ENCODE measurements at places on chromosomes 2 and 18.

DNA sequence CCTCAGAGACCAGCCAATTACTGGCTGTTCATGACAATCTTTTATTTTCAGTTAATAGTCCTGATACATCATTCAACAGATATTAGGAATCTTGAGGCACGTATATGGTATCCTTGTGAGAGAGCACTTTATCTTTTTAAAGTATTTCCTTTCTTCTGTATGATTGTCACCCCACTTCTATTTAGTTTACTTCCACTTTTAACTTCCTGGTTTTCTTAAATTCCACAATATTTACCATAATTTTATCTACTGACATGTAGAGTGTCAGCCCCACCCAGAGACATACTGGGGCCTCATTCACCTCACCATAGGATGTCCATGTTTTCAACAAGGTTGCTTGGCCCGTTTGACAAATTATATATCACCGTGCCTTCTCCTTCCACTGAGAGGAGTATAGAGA lies 182.9 kb upstream of the ID2 start:
- DNase-seq: no peak

GRCh38 chr2:56191617-56192016 lies 7.8 kb downstream of the CCDC85A start:
- no peak for DNase-seq

GRCh38 chr2:126370201-126370600 lies 285.8 kb upstream of the GYPC start:
- no peak for DNase-seq

- no peak for DNase-seq
Observed at GRCh38 chr18:44592639-44593038, 88.0 kb upstream of the SETBP1 start.

GRCh38 chr2:237315170-237315828 lies 98.7 kb downstream of the COL6A3 start:
- DNase-seq: no peak

DNA sequence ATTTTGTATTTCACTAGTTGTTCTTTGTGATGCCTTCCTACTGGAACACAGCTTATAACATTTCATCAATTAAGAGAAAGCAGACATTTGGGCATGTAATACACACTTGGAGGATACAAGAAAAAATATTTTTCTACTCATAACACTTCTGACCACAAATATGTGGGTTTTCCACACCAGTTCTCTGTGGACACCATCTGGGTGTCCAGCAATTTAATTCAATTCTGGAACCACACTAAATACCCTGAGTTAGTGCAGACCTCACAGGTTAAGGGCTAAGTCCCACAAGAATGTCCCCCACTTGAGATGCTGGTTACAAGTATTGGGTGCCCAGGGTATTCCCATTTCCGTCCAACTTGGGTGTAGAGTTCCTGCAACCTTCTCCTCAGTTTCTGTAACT lies 91.1 kb upstream of the SKOR2 start:
- DNase-seq: no peak

- no peak for DNase-seq
Observed at GRCh38 chr18:524466-524865, 24.0 kb upstream of the COLEC12 start.

DNA sequence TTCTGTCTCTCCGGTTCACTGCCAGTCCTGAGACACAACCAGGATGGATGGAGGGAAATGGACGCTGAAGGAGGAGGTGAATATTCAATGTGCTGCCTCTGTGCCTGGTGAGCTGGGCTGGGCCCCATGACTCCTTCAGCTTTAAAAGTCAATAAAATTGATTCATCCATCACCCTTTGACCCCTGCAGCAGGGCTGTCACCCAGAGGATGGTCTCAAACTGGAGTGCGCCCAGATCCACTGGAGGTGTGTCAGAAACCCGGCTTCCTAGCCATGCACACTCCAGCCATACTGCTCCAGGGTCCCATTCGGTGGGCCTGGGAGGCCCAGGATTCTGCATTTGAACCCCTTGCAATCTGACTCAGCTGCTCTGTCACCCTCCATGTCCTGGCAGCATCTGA lies 94.1 kb upstream of the BOD1L2 start:
- no peak for DNase-seq

DNA sequence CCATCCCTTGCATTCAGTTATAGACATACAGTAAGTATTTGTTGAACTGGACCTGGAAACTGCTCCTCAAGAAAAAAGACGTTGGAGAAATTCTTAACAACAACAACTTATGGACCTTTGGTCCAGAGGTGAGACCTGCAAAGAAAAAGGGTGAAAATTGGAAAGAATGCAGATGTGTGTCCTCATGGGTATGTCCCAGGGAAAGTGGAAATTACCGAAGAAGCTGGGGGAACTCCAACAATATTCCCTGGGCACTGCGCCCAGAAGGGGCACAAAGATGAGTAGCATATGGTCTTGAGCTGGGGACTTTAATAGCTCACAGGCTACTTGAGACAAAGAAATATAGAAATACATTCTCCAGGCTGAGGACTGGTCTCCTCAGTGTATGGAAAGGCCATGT lies 35.5 kb upstream of the YWHAQ start:
- DNase-seq: no peak

GRCh38 chr2:60484133-60484645 lies 69.3 kb downstream of the BCL11A start:
- DNase-seq: no peak

- DNase-seq: no peak
Observed at GRCh38 chr2:10623776-10624175, 66.0 kb downstream of the NOL10 start.

DNA sequence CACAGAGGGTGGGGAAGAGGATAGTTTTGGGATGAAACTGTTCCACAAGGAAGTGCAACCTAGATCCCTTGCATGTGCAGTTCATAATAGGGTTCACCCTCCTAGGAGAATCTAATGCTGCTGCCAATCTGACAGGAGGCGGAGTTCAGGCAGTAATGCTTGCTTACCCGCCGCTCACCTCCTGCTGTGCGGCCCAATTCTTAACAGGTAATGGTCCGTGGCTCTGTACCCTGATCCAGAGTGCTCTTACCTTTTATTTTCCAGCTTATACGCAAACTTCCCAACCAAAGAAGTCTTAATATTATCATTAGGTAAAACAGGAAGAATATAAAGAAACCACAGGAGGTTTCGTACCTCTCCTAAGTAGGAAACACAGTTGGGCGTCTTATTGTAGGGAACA lies 82.7 kb upstream of the CD302 start:
- DNase-seq: no peak

- DNase-seq: no peak
Observed at GRCh38 chr2:39359453-39360038, 77.5 kb downstream of the MAP4K3 start.

DNA sequence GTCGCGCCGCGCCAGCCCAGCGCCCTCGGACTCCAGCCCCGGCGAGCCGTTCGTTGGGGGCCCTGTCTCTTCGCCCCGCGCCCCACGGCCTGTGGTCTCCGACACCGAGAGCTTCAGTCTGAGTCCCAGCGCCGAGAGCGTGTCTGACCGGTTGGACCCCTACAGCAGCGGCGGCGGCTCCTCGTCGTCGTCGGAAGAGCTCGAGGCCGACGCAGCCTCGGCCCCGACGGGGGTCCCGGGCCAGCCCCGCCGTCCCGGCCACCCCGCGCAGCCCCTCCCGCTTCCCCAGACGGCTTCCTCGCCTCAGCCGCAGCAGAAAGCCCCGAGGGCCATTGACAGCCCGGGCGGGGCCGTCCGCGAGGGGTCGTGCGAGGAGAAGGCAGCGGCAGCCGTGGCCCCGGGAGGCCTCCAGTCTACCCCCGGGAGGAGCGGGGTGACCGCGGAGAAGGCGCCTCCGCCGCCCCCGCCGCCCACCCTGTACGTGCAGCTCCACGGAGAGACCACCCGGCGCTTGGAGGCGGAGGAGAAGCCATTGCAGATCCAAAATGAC lies 1.4 kb downstream of the PHLPP1 start:
- DNase-seq: no peak

GRCh38 chr2:235599596-235600338 lies 105.9 kb downstream of the AGAP1 start:
- no peak for DNase-seq

GRCh38 chr2:85868822-85869221 lies 20.0 kb downstream of the ST3GAL5 start:
- DNase-seq: no peak

DNA sequence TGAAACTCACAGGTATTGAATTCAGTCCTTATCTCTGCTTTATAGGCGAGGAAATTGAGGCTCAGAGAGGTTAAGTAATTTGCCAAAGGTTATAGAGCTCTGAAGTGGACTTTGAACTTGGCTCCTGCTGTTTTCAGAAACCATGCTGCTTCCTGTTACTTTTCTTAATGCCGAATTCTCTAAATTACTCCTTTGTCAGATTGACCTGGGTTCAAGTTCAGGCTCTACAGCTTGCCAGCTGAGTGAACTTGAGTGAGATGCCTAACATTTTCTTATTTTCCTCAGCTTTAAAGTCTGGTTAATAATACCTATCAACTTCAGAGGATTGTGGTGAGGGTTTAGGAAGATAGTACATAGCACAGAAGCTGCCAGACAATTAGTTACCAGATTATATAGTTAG lies 3.4 kb downstream of the ASAP2 start:
- DNase-seq: no peak

DNA sequence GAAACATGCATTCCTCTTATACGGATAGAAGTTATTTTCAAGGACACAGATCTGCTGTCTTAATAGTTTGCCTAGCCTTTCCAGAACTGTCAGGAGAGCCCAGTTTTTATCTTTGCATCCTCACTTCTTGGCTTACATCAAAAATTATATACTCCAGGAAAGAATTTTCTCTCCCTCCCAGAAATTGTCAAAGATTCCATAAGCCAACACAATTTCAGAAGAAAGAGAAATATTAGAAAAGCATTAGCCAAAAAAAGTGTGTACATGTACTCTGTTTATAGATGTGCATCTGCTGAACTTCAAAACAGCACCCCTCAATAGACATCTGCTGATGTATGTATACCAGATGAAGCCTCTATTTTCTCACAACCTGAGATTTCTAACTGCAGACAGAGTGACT lies 210.4 kb downstream of the METTL4 start:
- no peak for DNase-seq

DNA sequence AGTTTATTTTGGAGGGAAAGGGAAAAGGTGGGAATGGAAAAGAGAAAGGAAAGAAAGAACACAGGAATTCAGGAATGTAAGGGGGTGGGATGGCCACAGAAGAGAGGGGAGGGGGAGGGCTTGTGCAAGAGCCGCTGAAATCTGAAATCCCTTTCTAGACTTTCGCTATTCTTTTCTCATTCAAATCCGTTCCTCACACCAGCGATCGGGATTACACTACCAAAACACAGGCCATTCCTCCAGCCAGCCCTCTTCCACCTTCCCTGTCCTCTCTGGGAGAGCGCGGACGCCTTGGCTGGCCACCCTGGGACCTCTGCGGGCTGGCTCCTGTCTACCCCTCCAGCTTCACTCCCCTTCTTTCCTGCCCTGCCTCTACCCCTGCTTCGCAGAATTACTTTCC lies 102.3 kb downstream of the CDCA7 start:
- DNase-seq: no peak

GRCh38 chr2:227153758-227154486 lies 10.1 kb downstream of the COL4A4 start:
- no peak for DNase-seq

GRCh38 chr2:198499539-198499938 lies 695.1 kb downstream of the PLCL1 start:
- DNase-seq: no peak

DNA sequence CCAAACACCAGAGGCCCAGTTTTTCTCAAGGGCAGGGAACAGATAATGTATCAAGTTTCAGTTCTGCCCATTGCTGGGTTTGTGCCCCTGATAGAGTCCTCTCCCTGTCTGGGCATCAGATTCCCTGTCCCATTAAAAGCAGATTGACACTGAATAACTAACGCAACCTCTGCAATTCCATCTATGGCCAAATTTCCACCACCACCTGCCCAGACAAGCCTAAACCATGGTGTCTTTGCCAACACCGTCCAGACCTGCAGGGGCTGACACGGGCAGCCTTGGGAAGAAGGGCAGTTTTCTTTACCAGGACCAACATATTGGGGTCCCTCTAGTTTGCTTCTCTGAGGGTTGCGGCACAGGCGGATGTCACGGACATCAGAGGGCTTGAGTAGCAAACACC lies 26.4 kb upstream of the PAX8 start:
- no peak for DNase-seq

DNA sequence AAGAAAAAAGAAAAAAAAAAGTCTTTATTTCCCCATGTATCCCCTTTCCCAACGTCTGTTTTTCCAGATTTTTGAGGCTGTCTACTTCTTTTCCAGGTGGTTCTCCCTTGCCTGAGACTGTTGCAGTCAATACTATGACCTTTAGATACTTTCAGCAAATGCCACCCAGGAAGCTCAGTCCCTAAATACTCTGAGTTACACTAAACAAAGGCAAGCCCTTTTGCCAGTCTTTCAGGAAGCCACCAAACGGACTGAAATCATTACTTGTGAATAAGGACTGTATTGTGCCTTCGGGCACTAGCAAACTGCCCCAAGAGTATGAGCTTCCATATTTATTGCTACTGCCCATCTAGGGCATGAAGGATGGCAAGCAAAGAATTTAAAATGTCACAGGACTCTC lies 621.3 kb downstream of the SUCLG1 start:
- no peak for DNase-seq

GRCh38 chr2:239676716-239677452 lies 276.1 kb upstream of the HDAC4 start:
- no peak for DNase-seq

DNA sequence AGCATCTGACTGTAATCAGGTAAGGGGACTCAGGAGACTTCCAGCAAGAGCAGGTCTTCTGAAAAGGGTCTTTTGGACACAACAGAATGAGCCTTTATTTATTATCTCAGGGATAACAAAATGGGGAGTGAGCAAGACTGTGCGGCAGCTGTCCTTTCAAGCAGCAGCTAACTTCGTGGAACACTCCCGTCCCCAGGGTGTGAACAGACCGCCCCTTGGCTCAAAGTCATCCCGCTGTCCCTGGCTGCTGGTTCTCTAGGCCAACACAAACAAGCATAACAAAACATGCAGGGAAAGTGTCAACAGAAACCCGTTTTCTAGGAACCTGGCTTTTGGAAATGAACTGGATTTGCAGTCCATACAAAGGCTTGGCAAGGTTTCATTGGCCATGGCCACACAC lies 787.9 kb upstream of the FANCL start:
- no peak for DNase-seq

DNA sequence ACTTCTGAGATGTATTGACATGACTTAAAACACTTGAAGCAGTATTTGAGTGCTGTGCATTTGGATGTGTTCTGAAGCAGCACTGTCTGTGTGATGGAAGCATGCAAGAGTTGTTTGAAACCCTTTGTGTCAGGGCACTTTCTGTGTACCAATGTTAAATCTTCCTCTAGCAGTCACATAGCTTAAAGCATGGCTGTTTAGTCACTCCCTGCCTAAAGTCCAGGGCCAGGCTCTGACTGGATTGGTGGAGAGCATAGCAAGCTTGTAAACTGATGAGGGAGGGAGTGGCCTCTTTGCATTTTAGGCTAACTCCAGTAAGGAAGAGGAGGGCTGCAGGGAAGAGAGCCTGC lies 73.5 kb downstream of the MYO1B start:
- no peak for DNase-seq

Measured in hematopoietic multipotent progenitor cell treated with erythropoietin and hydrocortisone succinate and interleukin-3 and kit ligand, for 15 days (in vitro differentiated cells).